ENCODE measurements at places on chromosomes 7 and 10.

DNA sequence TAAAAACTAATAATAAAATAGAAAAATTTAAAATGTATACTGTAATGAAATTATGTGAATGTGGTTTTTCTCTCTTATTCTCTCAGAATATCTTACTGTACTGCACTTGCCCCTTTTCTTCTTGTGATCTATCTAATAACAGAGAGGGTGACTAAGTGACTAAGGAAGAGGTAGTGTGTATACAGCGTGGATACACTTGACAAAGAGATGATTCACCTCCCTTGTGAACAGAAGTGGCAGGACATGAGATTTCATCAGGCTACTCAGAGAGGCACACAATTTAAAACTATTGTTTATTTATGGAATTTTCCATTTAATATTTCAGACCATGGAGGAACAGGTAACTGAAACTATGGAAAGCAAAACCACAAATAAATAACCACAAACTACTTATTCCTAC is 806.6 kb upstream of the GHITM start:
- no peak for DNase-seq

DNA sequence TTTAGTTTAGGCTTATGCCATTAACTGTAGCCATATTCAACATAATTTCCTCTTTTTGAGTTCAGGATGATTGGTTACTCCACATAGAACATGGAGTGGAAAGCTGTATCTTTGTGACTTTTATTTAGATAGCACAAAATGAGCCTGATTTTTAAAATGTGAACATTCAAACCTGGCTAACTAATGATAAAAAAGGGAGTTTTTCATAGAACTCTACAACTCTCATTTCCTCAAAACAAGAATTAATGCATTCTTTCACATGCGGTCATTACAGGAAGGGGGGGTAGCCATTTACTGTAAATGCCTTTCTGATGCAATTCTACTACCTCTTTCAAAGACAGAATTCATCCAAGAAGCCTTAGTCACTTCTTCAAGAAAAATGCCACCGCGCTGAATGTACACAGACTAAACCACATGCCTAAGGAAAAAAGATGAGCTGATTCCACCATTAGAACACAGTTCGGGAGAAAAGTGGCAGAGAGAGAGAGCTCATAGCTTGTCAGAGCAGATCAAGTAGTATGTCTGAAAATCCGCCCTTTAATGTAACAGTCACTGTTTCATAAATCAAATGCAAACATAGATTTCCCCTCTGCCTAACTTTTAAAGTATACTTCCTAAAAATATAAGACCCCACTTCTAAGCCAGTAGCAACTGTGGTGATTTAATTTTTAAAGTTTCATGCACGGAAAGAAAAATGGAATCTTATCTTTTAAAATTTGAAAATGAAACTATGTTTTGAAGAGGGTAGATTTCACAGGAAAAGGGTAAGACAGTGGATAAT is 226.4 kb upstream of the KLF14 start:
- DNase-seq: no peak

DNA sequence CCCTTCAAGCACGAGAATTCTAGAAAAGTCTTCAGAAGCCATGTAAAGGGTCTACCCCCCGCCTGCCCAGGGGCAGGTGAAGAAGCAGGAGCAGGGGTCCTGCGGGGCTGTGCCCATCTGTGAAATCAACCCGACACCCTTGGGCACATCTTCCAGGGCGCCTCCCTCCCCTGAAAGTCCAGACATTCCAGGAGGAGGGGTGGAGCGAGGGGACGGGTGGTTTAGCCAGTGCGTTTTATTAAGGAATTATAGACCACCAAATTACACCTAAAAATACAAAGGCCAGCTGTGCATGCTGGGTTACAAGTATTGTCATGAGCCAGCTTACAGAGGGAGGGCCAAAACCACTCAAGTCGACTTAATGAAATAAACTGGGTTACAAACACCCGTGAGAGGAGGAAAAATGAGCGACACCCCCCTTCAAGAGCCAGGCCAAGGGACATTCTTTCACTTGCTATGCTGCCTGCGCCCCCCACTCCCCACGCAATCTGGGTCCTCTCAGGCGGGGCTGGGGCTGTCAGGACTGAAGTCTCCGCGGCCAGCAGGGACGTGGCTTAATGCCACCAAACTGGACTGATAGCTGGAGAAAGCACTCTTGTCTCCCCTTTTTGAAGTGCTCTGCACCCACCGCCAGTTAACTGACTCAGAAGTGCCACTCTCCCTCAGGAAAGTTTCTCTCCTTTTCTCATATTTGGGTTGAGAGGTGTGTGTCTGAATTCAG is 360.3 kb downstream of the FRMD4A start:
- DNase-seq: no peak

DNA sequence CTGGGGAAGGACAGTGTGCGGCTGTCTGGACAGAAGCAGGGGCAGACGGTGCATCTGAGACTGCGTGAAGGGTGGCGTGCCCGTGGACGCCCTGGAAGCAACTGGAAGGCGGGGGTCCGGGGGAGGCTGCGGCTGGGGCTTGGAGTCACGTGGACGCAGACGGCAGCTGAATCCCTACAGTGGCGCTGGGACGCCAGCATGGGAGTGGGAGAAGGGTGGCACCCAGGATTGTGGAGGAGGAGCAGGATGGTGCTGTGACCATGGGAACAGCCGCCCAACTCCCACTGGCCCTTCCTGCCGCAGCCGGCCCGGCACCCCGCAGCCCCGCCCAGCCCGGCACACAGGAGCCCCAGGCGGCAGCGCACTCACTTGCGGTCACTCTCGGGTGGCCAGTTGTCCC is 9.7 kb downstream of the INTS1 start:
- DNase-seq: no peak

DNA sequence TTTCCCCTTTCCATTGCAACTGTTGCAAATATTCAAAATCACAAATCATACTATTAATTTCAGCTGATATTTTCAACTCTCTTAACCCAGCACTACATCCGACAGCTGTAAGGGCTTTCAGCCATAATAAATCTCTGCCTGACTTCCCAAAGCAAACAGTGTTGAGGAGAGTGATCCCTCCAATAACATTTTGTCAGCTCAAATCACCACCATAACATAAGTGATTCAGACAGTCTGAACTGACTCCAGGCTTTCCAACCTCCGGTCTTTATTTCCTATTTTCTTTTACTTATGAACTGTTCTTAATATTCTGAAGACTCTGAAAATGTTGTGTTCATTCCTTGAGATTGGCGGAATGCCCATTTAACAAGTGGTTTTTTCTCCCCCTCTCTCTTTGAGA is 1085.9 kb downstream of the GATA3 start:
- DNase-seq: no peak

GRCh38 chr7:24283554-24283896 is 465 bp upstream of the NPY start:
- DNase-seq: no peak

DNA sequence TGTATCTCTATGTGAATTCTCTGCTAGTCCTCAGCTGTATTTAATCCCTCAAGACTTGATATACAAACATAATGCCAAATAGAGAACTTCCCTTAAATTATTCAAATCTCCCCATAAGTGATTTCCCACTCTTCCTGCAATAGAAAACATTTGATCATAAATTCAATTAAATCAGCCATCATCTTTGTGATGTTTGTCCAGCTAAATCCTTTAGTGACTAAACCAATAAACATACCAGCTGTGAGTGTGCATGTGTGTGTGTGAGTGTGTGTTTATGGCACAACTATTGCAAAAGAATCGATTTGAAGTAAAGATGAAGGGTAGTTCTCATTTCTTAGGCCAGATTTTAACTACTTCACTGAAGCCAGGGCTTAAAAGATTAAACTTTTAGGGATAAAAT is 175.5 kb upstream of the FZD1 start:
- DNase-seq: no peak
